H1 (cell line): ENCODE measurements at places on chromosomes 6 and 20. TPM values are rescaled to one million over a fixed set of nuclear protein-coding genes. Genes with fewer than 3 reads are reported as not detected.
A peak's percentile ranks its signal among the peaks of the same experiment; 100 is the strongest.

DNA sequence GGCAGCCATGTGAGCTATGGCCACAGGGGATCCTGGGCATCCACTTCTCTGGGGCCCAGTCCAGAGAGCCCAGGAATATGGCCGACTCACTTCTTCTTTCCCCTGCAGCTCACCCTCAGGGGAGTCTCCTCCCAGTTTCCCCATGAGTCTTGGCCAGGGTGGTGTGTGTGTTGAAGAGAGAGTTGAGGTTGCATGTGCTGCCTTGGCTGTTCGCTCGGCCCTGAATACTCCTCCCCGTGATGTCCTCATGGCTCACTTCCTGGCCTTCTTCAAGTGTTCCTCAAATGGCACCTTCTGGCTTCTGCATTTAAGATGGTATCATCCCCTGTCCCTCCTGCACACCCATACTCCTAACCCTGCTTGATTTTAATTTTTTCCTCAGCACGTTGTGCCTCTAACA is 3.2 kb upstream of the TREML1 start:
- DNase-seq: peak; percentile 10

Gene DNMT3B
- 1,016 and 1,038 TPM in 2 replicates for total RNA-seq

GRCh38 chr20:52493171-52493721 is 301.7 kb upstream of the ZFP64 start:
- DNase-seq: no peak

Gene MEI4
- total RNA-seq: 0.23 and 0.24 TPM in 2 replicates

Gene SLC18B1
- total RNA-seq: 22.0 and 23.4 TPM in 2 replicates

- peak; percentile 76 for DNase-seq
Observed at GRCh38 chr20:36541227-36541767, at the start of gene MYL9. TSS of gene MYL9 (plus strand) at chr20:36541519. CDS start at chr20:36544885, 3,366 bp downstream.

DNA sequence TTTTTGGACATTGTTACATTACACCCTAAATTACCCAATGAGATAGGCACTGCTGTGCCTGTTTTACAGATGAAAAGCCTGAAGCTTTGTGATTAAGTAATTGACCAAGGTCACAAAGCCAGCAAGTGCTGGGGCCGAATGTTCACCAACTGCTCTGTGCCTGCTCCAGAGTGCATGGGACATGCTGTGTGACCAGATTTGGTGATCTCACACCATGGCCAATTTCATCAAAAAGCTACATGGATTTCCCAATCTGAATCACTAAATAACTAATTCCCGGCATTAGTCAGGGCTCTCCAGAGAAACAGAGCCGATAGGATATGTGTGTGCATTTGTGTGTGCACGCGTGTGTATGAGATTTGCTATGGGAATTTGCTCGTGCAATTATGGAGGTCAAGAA is 228.3 kb upstream of the ECI2 start:
- no peak for DNase-seq

Gene SEL1L2
- total RNA-seq: not detected in 2 replicates

DNA sequence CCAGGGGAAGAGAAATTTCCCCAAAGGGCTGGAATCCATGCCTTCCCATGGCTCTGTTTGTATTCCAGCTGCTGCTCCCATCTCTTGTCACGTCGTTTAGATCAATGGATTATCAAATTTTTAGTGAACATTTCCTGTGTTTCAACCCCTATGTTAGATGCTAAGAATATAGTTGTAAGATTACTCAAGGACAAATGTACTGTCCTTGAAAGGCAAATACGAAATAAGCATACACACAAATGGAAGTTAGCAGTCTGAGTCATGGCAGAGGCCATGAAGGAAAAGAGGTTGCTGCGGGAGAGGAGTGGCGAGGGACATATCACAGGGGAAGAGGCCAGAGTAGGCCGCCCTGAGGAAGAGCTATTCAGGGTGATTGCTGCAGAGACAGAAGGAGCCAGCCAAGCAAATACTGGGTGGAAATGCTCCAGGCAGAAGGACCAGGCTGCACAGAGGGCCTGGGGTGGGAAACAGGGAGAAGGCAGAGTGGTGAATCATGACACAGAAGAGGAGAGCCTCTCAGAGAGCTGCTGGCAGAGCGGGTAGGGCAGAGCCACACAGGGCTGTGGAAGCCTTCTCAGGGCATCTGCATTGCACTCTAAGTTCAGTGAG is 219.2 kb upstream of the LRFN2 start:
- no peak for DNase-seq

GRCh38 chr20:24653306-24653705 is 183.9 kb downstream of the SYNDIG1 start:
- DNase-seq: no peak

Gene RTN4IP1
- 19.1 and 19.5 TPM in 2 replicates for total RNA-seq

- DNase-seq: no peak
Observed at GRCh38 chr6:17583811-17584210, 16.3 kb upstream of the FAM8A1 start.

DNA sequence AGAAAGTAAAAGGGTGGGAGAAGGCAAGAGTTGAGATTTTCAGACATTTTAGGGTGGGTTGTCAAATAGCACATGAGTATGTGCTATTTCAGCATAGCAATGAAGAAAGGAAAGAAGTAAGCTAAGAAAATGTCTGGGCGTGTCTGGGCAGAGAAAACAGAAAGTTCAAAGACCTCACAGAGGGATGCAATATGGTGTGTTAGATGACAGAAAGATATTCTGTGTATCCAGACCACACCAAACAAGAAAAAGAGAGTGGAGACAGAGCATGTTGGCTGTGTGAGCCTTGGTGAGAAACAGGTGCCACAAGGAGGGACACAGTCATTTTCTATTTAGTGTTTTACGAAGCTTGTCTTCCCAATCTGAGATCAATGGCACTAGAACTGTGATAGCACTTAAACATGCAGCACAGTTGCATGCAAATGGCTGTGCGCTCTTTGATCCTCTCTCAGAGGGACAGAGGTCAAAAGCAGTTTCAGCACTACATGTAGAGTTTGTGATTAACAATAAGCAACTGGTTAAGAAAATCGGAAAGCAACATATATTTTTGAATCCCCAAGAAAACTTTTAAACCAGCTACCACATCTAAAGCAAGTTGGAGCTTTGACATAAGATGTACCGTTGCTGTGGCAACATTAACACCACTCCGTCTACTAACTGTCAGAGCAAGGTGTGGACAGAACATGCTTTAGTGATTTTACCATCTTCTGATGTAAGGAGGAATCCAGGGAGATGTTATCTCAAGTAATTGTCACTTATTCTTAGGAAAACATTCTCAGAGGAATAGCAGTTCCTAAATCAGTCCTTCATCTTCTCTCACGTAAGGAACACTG is 515.5 kb upstream of the NOX3 start:
- DNase-seq: no peak

DNA sequence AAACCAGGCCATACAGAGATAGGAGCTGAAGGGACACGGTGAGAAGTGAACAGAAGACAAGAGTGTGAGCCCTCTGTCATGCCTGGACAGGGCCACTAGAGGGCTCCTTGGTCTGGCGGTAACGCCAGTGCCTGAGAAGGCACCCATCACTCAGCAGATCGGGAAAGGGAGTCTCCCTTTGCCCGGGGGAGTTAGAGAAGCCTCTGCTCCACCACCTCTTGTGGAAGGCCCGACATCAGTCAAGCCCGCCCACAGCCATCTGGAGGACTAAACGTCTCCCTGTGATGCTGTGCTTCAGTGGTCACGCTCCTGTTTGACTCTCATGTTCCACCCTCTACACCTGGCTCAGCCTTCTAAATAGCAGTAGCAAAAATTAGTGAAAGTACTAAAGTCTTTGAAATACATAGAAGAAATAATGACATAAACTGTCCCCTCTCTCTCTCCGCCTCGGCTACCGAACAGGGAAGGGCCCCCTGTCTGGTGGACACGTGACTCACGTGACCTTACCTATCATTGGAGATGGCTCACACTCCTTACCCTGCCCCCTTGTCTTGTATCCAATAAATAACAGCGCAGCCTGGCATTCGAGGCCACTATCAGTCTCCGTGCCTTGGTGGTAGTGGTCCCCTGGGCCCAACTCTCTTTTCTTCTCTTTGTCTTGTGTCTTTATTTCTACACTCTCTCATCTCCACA is 66.7 kb downstream of the RPP21 start:
- peak; percentile 51 for DNase-seq

- DNase-seq: no peak
Observed at GRCh38 chr6:5174244-5174643, 86.5 kb downstream of the LYRM4 start.

GRCh38 chr20:24968278-24968800 is 19.3 kb downstream of the CST7 start:
- DNase-seq: no peak

- no peak for DNase-seq
Observed at GRCh38 chr6:53682632-53683031, 17.1 kb upstream of the KLHL31 start.

Gene LPA
- total RNA-seq: 0.19 and 0.39 TPM in 2 replicates

Gene KIAA1755
- total RNA-seq: not detected in 2 replicates

- DNase-seq: no peak
Observed at GRCh38 chr6:63174173-63174572, 37.1 kb upstream of the FKBP1C start.

Gene BPIFB4
- total RNA-seq: not detected in 2 replicates

- no peak for DNase-seq
Observed at GRCh38 chr6:136889271-136890193, 32.6 kb upstream of the SLC35D3 start.

Gene JAG1
- total RNA-seq: 27.3 and 29.1 TPM in 2 replicates

- no peak for DNase-seq
Observed at GRCh38 chr6:56145616-56146015, 101.8 kb downstream of the COL21A1 start.

DNA sequence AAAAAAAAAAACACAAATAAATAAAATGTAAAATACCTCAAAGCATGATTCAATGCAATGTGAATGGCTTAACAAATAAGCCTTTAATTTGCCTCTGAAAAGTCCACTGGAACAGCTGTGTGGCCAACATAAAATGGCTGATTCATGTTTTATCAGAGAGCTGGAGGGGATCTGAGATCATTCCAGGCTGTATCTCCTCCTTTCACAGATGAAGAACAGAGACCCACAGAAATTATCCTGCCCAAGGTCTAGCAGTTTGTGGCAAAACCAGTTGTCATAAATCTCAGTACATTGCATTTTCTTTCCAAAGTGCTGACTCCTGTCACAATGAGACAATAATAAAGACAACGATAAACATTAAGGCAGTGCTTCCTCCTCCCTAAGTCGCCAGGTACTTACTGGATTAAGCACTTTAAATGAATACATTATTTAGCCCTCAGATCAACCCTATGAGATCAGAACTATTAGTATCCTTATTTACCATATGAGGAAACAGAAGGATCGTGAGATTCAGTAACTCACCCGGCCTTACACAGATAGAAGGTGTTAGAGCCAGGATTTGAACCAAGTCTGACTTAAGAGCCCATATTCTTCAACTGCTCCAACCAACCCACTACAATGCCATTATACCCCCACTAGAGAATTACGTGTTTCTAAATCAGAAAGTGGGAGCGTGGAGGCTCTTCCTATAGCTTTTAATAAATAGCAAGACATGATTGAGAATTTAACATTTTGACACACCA is 118.3 kb downstream of the KIF13A start:
- DNase-seq: no peak

Gene RSPH4A
- 0.52 and 0.59 TPM in 2 replicates for total RNA-seq

Gene E2F1
- total RNA-seq: 35.3 and 35.8 TPM in 2 replicates

Gene ID1
- total RNA-seq: 120 and 131 TPM in 2 replicates

DNA sequence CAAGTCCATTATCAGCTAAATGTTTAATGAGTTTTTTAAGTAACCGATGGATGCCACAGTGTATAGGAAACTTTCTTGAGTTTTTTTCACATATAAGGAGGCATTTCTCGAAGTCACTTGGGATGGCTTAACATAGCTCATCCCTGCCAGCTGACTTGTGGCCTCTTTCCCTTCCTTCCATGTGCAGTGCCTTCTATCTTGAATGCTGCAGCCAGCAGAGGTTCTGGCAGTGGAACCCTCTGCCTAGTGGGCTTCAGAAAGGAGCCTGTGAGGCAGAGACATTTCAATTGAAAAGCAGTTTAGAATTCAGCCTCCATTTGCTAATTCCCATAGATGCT is 51.9 kb downstream of the AKAP12 start:
- no peak for DNase-seq

DNA sequence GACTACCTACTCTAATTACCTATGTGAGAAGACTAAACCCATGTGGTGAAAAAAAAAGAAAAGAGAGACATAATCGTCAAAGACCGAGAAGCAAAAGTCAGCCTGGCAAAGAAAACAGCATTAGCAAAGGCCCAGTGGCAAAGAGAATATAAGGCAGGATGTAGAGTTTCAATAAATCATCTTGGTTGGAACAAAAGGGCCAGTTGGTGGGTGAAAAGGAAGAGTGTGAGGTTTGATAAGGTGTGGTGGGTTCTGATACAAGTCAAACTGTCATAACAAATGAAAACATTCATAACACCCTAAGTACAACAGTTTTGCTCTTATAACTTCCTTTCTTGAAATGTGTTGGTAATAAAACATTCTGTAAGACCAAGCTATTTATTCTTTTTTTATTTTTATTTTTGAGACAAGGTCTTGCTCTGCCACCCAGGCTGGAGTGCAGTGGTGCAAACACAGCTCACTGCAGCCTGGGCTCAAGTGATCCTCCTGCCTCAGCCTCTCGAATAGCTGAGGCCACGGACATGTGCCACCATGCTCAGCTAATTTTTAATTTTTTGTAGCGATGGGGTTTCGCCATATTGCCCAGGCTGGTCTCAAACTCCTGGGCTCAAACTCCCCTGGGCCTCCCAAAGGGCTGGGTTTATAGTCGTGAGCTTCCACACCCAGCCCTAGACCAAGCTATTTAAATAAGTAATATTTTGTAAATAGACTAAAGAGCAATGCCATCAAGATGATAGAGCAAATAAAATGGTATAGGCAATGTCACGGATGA is 18.9 kb upstream of the GTF3C6 start:
- no peak for DNase-seq

- DNase-seq: no peak
Observed at GRCh38 chr6:112359863-112360262, 12.7 kb downstream of the RFPL4B start.

Gene TREM2
- total RNA-seq: not detected in 2 replicates

GRCh38 chr6:41318654-41319565 is 16.5 kb upstream of the NCR2 start:
- DNase-seq: peak; percentile 90

Gene IL22RA2
- total RNA-seq: not detected in 2 replicates

GRCh38 chr6:140849456-140849855 is 1283.3 kb upstream of the GJE1 start:
- DNase-seq: no peak

Gene NKAIN2
- total RNA-seq: 0.34 TPM in 1 of 2 replicates, not detected in the other
